ENCODE measurements at places on chromosomes 12 and 14.

DNA sequence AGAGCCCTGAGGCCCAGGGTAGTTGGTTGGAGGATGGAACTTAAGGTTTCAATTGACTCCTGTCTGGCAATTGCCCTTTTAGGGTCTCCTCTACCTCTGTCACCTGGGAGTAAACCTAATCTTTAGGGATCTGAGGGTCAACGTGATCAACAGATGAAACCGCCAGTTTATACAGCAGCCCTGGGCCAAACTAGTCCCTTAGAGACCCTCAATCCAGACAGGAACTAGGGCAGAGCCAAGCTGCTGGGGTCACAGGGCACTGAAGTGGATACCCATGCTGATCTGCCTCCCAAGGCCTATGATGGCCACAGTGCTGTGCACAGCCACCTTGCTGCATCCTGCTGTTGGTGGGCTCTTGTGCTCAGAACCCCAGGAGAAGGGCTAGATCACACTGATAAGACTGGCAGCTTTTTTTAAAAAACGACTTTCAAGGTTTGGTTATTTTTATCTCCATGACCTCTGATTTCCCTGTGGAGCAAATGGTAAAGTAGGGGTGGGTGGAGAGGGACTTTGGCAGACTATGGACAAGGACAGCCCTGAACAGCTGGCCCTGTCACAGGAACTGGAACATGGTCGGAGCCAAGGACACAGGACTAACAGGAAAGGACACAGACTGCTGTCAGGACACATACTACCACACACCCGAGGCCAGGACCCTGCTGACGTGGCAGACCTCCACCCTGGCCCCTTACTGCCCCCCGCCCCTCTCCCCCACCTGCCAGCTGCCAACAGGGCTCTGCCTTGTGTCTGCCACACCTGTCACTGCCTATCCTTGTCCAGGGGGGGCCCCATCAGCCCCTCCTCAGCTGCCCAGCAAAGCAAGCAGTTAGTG lies 474 bp downstream of the FITM1 start:
- DNase-seq = no peak

DNA sequence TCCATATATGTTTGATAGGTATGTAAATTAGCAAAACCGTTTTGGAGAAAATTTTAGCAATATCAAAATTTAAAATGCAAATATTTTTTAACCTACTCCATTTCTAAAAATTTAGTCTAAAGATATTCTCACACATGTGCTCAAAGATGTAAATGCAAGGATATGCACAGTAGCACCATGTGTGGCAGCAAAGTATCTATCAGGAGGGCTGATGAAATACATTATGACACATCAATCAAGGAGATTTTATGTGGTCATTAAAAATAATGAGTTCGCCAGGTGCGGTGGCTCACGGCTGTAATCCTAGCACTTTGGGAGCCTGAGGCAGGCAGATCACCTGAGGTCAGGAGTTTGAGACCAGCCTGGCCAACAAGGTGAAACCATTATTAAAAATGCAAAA lies 8.0 kb upstream of the C1R start:
- no peak for DNase-seq

DNA sequence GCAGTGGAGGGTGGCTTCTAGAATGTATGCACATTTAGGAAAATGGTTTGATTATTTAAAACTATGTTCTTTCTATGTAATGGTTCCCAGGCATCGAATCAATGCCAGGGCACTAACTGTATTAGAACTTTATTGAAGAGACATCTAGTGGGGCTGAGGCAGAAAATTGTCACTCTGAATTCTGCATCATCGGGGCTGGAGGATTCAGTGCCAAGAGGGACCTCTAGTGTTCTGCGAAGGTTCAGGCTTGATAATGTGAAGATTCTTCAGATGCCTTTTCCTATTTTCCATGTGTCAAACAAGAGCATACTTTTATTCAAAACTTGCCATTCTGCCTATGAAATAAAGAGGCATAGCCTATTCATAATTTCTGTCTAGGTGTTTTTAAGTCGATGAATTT lies 146.3 kb downstream of the CAND1 start:
- no peak for DNase-seq

DNA sequence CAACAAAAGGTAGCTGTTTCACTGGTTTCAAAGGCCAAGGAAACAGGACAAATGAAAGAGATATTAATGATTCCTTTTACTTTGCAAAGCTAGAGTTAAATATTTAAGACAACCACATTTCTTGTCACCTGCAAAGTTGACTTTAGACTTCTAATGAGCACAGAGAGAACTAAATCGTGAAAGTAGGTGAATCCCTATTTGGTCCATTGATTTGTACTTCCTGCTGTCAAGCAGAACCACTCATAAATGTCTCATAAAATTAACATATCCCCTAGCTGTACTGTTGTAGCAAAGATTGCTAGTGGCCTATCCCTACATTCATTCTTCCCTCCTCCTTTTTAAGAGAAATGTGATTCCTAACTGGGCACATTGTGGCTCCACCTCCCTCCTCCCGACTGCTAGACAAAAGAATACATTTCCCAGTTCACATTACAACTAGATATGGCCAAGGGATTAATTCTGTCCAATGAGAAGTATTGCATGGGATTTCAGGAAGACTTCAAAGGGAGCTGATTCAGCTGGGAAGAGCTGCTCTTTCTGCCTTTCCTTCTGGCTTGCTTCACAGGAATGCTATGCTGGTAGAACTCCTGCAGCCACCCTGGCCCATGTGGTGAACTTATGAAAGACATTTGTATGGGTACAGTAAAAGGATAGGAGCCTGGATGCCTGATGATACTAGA lies 227.5 kb upstream of the ABCD2 start:
- DNase-seq = no peak

GRCh38 chr12:13177373-13177772 lies 19.2 kb upstream of the EMP1 start:
- no peak for DNase-seq

- no peak for DNase-seq
Measured at GRCh38 chr12:57553343-57554202, 3.7 kb downstream of the KIF5A start.

- no peak for DNase-seq
Measured at GRCh38 chr14:32629236-32629635, 300.1 kb downstream of the AKAP6 start.

DNA sequence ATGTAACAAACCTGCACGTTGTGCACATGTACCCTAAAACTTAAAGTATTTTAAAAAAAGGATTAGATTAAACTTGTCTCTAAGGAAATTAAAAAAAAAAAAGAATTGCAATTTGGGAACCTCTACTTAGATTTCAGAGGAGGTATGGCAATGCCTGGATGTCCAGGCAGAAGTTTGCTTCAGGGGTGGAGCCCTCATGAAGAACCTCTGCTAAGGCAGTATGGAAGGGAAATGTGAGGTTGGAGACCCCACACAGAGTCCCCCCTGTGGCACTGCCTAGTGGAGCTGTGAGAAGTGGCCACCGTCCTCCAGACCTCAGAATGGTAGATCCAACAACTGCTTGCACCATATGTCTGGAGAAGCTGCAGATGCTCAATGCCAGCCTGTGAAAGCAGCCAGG lies 279.6 kb upstream of the CCDC196 start:
- no peak for DNase-seq

DNA sequence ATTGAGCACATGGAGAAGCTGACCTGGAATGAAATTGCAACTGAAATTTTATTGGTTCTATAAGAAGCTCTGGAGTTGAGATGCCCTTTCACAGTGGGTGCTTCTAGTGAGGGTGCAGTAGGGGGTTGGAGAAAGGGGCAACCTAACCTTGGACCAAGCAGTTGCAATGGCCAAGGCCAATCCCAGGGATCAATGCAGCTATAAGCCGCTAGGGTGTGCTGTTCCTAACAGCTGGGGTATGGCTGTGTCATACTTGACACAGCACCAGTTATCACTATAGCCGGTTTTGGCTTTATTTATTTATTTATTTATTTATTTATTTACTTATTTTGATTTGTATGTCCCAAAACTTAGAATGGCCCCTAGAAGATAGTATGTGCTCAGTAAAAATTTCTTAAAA lies 505.9 kb downstream of the FLRT2 start:
- DNase-seq = no peak

DNA sequence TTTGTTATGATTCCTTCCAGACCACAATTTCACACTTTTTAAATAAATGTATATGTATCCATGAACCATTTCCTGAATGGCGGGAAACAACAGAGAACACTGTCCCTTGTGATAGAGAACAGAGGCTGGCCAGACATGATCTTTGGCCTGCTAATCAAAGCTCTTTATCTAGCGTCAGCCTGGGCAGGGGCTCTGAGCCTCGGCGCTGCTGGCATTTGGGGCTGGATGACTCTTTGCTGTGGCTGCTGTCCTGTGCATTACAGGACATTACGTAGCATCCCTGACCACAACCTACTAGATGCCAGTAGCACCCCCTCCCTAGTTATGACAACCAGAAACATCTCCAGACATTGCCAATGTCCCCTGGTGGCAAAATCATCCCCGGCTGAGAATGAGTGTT lies 77.7 kb downstream of the DNAH10 start:
- DNase-seq = no peak

- DNase-seq = no peak
Measured at GRCh38 chr12:18414671-18415070, 153.4 kb downstream of the PIK3C2G start.

DNA sequence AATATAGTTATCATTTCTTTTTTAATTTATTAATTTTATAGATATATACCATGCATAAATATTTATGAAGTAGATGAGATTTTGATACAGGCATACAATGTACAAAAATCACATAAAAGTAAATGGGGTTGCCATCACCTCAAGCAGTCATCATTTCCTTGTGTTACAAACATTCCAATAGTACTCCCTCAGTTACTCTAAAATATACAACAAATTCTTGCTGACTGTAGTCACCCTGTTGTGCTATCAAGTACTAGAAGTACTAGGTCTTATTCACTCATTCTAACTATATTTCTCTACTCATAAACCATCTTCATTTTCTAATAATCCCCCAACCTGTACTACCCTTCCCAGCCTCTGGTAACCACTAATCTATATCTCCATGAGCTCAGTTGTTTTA lies 432.6 kb upstream of the SYT1 start:
- no peak for DNase-seq

DNA sequence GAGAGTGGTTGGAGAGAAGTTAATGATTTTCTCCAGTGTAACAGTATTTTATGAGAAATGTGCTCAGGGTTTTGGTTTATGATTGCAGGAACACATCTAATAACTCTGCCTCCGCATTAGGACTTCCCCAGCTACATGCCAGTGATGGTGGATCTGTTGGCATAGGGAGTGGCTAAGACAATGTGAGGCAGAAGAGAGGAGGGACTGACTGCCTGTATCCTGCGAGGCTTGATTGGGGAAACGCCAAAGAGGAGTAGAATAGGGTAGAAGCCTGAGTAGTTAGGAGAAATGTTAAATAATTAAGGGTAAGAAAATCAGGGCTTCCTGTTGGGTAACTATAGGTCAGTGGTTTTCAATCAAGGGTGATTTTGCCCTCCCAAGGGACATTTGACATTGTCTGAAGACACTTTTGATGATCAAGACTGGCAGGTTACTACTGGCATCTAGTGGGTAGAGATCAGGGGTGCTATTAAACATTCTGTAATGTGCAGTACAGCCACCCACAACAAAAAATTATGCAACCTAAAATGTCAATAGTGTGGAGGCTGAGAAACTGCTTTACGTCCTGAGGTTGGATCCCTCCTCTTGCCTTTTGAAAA lies 12.8 kb downstream of the TDG start:
- no peak for DNase-seq

- no peak for DNase-seq
Measured at GRCh38 chr14:105486974-105487448, 325 bp downstream of the CRIP1 start.

- no peak for DNase-seq
Measured at GRCh38 chr14:79600406-79600805, 610.9 kb downstream of the DIO2 start.

DNA sequence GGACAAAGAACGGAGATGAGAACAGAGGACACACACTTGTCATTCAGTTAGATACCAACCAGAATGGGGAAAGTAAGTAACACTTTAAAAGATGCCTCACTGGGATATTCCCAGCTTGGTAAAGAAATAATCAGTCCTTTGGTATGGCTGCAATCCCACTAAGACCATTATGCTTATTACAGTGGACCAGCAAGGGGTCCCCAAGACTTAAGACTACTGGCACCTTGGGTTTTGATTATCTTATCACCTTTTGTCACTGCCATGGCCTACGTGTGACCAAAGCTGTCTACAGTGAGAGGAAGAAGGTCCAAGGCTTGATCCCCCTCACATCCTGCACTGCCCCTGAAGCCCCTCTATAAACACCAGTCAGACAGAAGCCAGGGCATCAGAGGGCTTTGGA lies 65.8 kb downstream of the TRAFD1 start:
- no peak for DNase-seq

DNA sequence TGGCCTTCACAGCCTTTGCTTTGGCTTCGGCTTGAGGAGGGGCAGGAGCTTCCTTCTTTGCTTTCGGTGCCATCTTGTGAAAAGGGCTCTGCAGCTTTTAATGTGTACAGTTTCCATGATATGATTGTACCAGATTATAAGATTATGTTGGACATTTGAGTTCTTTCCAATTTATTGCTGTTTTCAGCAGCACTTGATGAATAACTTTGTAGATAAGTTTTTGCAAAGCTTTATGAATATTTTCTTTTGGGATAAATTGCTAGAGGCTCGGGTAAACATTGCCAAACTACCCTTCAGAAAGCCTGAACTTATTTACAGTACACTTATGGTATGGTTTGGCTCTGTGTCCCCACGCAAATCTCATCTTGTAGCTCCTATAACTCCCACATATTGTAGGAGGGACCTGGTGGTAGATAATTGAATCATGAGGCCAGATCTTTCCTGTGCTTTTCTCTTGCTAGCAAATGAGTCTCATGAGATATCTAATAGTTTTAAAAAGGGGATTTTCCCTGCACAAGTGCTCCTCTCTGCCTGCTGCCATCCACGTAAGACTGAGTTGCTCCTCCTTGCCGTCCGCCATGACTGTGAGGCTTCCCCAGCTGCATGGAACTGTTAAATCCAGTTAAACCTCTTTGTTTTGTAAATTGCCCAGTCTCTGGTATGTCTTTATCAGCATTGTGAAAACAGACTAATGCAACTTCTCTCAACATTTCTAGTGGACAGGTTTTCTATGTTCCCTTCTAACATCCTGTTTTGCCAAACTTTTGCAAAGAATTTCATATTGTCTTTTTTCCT lies 70.4 kb downstream of the RCOR1 start:
- DNase-seq = no peak

GRCh38 chr12:108630481-108631207 lies 3.0 kb downstream of the SELPLG start:
- DNase-seq = no peak

DNA sequence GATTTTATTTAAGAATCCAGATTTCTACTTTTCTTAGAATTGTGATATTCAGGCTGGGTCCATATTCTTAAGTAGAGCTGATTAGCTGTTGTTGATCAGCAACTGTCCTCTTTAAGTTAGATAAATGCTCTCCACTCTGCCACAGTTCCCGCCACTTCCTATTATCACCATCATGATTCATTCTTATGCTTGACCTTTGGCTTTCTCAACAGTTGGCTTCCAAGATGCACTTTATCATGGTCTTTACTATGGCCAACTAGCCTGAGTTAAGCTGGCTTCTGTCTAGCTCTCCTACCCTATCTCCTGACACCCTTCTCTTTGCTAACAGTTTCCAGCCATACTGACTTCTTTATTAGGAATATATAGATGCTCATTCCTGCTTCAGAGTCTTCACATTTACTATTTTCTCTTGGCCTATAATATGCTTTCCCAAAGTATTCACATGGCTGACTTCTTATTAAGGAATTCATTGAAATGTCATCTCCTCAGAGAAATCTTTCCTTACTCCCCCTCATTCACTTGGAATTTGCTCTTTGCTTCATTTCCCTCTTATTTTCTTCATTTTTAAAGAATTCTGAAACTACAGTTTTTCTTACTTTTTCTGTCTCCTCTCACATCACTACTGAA lies 149.0 kb upstream of the IGF1 start:
- no peak for DNase-seq

GRCh38 chr14:51447411-51447810 lies 204.3 kb upstream of the FRMD6 start:
- DNase-seq = no peak
